ENCODE measurements at places on chromosomes 4 and X.

GRCh38 chr4:129994715-129995114 is 898.8 kb downstream of the C4orf33 start:
- DNase-seq, result no peak

- DNase-seq, result no peak
These were observed 65.8 kb upstream of the GPR78 start for GRCh38 chr4:8514391-8514790.

DNA sequence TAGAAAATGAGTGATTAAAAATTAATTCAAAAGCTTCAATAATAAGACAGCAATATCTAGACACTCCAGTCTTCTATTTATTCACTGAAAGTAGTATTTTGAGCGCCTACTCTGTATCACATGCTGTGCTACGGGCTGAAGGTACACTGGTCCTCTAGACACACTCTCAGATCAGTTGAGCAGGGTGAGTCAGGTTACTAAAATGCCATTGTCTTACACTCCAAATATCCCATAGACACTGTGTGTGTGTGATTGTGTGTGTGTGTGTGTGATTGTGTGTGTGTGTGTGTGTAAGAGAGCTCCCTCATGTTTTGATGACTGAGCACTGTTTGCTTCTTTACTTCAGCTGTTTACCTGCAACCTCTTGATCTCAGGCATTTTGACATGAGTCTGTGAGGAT is 342.8 kb upstream of the BOD1L1 start:
- no peak for DNase-seq

DNA sequence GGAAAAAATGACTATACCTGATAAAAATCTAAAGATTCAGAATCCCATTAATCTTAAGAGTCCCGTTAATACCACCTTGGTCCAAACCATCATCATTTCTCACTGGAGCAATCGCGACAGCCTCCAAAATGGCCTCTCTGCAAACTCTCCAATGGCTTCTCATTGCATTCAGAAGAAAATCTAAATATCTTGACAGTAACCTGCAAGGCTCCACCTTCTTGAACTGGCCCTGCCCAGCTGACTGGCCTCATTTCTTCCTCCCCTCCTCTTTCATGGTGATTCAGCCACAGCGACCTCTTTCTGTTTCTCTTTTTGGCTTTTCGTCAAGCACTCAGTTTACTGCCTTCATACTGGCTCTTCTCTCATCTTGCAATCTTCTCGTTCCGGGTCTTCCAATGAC is 56.2 kb upstream of the GPRIN3 start:
- DNase-seq, result no peak

DNA sequence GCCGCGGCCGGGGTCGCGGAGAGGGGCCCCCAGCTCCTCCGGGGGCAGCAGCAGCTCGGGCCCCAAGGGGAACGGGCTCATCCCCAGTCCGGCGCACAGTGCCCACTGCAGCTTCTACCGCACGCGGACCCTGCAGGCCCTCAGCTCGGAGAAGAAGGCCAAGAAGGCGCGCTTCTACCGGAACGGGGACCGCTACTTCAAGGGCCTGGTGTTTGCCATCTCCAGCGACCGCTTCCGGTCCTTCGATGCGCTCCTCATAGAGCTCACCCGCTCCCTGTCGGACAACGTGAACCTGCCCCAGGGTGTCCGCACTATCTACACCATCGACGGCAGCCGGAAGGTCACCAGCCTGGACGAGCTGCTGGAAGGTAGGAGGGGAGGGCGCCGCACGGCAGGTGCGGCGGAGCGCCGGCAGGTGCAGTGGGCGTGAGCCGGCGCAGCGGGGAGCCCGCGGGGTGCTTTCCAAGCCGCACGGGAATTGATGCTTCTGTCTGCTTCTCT is 886 bp downstream of the DCLK2 start:
- no peak for DNase-seq

DNA sequence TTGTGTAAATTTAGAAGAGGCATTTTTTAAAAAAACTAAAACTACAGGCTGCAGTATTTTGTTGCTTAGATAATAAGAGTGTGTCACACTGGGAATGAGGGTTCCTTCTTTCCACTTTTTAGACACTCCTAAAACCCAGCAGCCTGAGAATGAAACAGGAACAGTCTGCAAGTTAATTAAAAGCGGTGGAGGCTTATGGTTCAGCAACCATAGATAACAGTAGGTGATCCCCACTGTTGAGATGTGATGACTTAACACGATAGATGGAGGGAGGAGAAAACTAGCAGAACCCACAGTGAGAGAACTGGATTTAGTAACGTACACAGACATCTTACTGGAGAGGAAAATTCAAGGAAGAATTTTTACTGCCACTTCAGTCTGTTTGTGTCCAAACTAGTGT is 767.3 kb downstream of the C4orf33 start:
- no peak for DNase-seq

GRCh38 chrX:24870143-24870542 is 145.6 kb downstream of the ARX start:
- no peak for DNase-seq

DNA sequence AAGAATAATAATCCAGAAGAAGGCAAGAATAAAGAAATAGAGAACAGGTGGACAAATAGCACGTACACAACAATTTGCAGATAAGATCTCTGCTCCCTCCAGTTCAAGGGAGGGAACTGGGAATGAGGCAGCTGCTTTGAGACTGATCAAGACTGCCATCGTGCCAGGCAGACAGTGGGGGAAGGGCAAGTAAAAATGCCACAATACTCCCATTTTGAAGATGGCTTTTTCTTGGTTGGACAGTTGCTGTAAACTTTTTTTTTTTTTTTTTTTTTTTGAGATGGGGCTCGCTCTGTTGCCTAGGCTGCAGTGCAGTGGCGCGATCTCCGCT is 17.2 kb downstream of the USP11 start:
- no peak for DNase-seq

DNA sequence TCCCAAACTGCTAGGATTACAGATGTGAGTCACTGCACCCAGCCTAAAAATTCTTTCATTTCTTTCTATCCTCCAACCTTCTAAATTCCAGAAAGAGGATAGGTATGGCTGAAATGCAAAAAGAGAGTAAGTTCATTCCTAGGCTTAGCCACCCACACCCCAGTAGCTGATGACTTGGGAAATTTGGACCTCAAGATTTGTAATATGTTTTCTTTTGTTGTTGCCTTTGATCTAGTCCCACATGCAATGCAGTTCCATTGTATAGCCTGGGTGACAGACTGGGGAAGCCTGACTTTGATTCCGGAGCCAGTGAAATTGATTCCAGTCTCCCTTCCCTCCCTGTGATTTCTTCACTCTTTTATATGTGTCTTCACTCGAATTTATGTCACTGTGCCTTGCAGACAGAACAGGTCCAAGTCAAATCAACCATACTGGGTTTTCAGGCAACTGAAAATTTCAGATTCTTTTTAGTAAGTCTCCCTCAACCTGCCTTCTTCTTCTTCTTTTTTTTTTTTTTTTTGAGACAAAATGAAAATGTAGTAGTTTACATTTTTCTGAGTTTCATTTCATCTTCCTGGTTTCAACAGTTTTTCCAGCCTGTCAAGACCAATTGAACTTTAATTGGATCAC is 176.2 kb upstream of the RBPJ start:
- no peak for DNase-seq

DNA sequence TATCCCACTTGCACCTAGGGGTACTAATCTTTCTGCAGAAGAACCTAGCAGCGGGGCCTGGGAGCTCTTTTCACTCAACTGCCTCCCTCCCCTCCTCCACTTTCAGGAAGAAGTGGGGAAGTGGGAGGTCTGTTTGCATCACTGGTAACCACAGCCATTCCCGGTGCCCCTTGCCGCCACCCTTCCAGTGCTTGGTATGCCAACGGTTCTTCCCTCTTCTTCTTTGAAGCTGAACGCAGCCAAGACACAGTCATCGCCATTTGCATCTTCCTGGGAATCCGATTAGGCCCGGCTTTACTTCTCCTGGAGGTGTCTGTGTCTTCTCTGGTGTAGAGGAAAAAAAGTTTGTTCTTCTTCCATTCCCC is 47.2 kb upstream of the RBPJ start:
- DNase-seq, result no peak

GRCh38 chrX:74318672-74319071 is 14.7 kb downstream of the ZCCHC13 start:
- no peak for DNase-seq

DNA sequence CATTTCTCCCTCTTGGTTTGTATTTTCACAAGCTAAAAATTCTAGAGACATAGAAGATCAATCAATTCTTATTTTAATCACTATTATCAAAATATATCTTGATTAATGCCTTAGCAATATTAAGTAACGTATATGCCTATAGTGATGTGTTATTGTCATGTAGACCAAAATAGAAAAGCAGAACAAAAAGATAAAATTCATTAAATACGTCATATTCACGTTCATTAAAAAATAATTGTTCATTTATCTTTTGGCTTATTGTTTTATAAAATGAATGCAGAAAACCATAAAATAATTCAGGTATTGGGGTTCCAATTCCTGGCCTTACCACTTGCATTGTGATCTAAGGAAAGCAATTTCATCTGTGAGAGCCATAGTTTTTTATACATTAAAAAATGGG is 72.2 kb downstream of the AMELX start:
- no peak for DNase-seq

Data from stimulated activated CD4-positive, alpha-beta T cell treated with anti-CD3 and anti-CD28 coated beads, Interleukin-1b, Interleukin-23, amount 100 ng/mL, for 24 hours (primary cell).